Activated CD4-positive, alpha-beta T cell treated with anti-CD3 and anti-CD28 coated beads for 24 hours (primary cell): ENCODE measurements at places on chromosomes 16 and 17.

DNA sequence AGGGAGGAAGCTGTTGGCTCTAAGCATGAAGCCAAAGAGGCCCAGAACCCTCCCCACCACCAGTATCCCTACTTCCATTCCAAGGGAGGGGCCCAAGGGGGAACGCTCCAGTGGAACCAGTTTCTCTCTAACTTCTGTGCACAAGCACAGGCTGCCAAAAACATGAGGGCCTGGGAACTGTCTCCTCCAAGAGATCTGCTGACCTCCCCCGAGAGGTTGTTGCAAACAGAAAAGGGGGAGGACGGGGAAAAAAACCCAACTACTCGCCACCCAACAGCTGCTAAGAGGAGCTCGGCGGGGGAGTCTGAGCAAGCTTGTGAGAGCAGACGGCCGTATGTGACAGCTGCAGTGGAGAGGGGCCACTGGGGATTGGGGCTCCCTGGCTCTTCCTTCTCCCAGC lies 15.7 kb upstream of the SLC35B1 start:
- DNase-seq, result no peak

- DNase-seq, result no peak
These were observed 37.0 kb downstream of the RGS9 start for GRCh38 chr17:65173976-65174683.

GRCh38 chr16:86010680-86011141 lies 111.7 kb downstream of the IRF8 start:
- no peak for DNase-seq

GRCh38 chr17:47072886-47073285 lies 93.8 kb upstream of the RPRML start:
- DNase-seq, result no peak

- DNase-seq, result no peak
These were observed 188.1 kb upstream of the ZNF469 start for GRCh38 chr16:88194397-88195268.

DNA sequence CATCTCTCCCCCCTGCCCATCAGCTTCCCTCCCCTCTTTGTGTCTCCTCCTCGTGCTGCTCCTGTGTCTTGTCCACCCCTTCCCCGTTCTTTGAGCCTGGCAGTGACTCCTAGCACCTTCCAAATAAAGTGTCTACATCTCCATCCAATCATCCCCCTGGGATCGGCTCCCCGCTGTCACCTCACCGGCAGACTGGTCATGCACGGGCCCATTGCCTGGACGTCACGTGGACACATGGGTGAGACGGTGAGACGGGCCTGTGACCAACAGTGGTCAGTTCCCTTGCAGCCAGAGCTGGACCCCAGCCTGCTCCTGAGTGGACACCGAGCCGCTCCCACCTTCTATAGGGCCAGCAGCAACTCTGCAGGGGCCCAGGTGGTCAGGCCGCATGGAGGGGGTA lies 46.4 kb downstream of the COTL1 start:
- DNase-seq, result no peak

- peak; percentile 47 for DNase-seq
These were observed at the start of gene SF3B3 for GRCh38 chr16:70523743-70524398. Gene SF3B3 (plus strand): TSS chr16:70523816. CDS start chr16:70526657, 2,841 bp downstream.

DNA sequence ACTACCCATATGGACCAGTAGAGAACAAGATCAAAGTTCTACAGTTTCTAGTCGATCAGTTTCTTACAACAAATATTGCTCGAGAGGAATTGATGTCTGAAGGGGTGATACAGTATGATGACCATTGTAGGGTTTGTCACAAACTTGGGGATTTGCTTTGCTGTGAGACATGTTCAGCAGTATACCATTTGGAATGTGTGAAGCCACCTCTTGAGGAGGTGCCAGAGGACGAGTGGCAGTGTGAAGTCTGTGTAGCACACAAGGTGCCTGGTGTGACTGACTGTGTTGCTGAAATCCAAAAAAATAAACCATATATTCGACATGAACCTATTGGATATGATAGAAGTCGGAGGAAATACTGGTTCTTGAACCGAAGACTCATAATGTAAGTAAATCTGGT lies 29.1 kb downstream of the BPTF start:
- DNase-seq, result no peak

DNA sequence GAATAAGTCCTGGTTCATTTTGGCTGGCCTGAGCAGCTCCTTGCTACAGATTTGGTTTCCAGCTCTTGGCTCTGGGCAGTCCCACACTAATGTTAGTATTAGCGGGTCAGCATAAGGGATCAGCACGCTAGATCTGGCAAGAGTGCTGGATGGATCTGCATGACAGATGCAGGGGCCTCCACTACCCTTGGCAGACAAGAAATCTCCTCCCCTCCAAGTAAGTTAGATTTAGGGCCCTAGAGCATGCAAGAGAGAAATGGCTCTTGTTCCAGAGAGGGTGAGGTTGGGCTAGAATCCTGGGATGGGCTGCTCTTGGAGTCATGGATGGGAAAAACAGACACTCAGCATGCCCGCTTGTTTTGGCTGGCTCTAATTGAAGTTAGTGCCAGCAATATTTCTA lies 414.3 kb downstream of the RBFOX1 start:
- DNase-seq, result no peak

- no peak for DNase-seq
These were observed 22.9 kb upstream of the LITAF start for GRCh38 chr16:11609474-11610120.

DNA sequence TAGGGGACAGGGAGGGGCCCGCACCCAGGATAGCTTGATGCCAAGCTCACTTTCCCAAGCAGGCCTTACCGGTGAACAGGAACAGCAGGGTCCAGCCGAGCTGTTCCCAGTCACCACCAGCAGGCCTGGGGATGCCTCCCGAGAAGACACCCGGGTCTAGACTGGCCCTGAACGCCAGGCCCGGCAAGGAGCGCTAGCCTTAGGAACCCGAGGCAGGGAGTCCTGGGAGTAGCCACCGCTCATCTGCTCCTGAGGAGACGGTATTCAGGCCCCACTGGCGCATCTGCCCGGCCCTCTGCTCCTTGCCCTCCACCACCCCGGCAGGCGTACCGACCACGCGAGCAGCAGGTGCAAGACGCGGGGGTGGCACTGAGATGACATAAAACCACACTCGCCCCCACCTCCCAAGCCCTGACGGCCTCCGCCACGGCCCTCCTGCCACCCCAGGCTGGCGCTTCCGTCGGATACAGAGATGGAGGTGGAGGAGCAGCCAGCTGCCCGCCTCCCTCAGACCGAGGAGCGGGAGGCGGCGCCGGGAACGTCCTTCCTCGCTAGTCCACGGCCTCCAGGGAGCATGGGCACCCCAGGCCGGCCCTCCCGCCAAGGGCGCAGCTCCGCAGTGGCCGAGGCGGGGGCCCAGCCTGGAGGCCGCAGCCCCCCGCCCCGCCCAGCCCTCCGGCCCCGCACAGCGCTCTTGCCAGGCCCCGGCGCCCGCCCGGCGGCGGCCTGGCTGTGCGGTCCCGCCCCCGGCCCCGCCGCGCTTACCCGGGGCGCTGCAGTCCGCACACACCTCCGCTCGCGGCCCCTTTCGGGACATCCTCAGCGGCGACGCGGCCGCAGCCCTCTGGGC lies 661 bp downstream of the GIT1 start:
- no peak for DNase-seq
